ELR (cell line): ENCODE measurements at places on chromosomes 2 and 18.
A peak's percentile ranks its signal among the peaks of the same experiment; 100 is the strongest.

DNA sequence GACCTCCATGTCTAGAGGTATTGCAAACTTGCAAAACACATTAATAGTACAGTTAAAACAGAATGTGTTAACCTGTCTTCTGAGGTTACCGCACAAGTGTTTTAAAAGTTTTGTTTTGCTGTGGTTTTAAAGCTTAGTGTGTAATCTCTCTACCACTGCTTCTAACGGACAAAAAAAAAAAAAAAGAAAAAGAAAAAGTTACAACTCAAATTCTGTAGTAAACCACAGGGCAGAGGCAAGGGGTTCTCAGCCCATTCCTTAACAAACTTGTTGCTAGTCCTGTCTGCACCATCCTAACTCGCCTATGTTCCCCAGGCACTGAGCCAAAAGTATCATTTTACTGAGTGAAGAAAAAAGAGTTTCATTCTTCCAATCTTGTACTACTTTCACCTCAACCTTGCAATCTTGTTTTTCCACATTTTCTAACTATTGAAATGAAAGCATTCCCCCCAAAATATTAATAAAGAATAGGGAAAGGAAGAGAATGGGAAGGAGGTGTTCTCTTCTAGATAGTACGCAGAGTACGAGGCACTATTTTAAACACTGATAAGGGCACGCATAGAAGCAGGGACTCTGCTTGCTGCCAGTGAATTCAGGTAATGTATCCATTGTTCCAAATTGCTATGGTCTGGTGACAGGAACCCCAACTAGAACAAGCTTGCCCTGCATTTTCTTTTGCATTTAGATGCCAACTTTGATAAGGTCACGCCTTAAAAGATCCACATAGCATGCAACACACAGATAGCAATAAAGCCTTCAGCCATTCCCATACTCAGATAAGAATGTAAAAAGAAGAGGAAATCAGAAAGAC is 47.1 kb downstream of the IKZF2 start:
- DNase-seq = no peak

GRCh38 chr2:119383410-119384140 is 16.8 kb downstream of the DBI start:
- DNase-seq = no peak

DNA sequence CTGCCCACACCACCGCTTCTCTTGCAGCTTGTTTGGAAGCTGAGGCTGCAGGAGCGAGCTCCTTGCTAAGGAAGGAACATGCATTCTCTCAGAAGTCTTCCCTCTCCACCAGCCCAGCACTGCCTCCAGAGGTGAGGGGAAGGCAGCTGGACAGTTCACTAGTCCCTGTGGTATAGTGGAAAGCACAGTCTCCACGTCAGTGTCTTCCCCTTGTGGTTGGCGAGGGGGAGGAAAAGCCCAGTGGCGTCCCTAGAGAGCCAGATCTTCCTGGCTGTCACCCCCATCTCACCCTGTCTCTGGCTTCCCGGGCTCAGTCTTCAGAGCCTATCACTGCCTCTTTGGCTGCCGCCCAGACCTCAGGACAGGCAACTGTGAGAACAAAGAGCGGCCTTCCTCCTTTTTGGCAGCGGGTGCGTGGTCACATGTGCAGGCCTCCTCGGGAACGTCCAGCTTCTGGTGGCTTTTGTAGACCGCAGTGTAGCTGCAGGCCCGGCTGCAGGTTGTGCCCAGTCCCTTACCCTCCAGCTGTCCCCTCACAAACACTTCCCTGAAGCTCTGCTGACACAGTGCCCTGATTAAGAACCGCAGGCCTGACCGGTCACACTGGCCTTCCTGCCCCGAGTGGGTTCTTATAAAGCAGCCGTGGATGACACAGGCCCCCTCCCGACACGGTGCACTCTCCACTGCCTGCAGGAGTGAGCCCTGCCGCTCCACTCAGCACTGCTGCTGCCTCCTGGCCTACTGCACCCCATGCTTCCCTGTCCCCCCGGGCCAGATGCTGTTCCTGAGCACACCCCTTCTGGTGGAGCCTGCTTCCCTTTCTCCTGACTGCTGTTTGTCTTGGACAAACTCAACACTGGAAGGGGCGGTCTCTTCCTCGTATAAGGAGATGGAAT is 90.9 kb downstream of the RNF144A start:
- no peak for DNase-seq

DNA sequence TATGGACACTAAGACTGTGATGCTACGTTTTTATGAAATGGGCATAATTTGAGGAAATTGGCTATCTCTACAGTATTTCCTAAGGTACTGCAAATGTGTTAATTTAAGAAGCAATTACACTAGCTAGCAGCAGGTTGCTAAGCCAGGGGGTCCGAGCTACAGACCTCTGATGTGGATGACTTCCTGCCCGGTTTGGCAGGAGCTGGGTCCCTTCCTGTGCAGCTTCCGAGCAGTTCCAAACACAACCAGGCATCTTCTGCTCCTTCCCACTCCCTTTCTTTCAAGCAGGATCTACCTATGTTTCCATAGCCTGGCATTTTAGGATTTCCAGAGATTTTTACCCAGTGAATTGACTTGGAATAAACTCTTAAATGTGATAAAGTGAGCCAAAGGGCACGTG is 55.7 kb downstream of the SCN2A start:
- no peak for DNase-seq

GRCh38 chr2:66494708-66495107 is 59.8 kb downstream of the MEIS1 start:
- DNase-seq = peak; percentile 93
